Activated T-cell treated with anti-CD3 and anti-CD28 coated beads for 24 hours (primary cell): ENCODE measurements at places on chromosomes 1 and 21.
A peak's percentile ranks its signal among the peaks of the same experiment; 100 is the strongest.

- DNase-seq = no peak
Measured at GRCh38 chr1:190563230-190563629, 85.6 kb upstream of the BRINP3 start.

- no peak for DNase-seq
Measured at GRCh38 chr1:187157115-187157514, 328.4 kb downstream of the PLA2G4A start.

GRCh38 chr1:16254263-16254928 lies 17.4 kb upstream of the CPLANE2 start:
- no peak for DNase-seq

DNA sequence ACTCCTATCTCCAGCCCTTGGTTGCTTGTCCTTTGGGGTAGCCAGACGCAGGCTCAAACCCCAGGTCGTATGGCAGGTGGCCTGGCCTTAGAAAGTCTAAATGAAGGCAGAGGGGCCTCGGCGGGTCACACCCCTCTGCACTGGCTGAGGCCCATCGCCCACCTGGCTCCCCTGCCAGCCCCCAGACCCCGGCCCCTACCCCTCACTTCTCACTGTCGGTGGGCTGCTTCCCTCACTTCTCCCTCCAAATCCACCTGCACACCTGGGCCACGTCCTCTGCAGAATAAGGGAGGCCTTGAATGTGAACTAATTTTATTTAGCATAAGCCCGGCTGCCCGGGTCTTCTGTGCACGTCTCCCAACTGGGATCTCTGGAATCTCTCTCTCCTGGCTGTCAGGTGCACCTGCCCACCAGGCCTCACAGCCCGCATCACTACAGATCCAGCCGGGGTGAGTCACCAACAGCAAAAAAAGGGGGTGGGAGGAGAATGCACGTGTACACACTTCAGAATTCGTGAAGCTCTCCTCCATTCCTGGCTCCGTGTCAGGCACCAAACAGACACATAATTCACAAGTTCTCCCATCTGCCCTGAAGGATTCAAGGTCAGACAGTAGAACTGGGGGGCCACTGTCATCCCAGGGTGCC lies 107.5 kb upstream of the SIM2 start:
- no peak for DNase-seq

- DNase-seq = no peak
Measured at GRCh38 chr1:20367626-20368025, 77.0 kb downstream of the VWA5B1 start.

GRCh38 chr1:42756956-42757891 lies 9.6 kb downstream of the P3H1 start:
- DNase-seq = no peak

GRCh38 chr1:39407896-39408640 lies 83.4 kb upstream of the BMP8A start:
- DNase-seq = no peak

- no peak for DNase-seq
Measured at GRCh38 chr1:54167422-54168139, 14.8 kb upstream of the CDCP2 start.

GRCh38 chr21:19076031-19076430 lies 672.4 kb upstream of the TMPRSS15 start:
- no peak for DNase-seq

DNA sequence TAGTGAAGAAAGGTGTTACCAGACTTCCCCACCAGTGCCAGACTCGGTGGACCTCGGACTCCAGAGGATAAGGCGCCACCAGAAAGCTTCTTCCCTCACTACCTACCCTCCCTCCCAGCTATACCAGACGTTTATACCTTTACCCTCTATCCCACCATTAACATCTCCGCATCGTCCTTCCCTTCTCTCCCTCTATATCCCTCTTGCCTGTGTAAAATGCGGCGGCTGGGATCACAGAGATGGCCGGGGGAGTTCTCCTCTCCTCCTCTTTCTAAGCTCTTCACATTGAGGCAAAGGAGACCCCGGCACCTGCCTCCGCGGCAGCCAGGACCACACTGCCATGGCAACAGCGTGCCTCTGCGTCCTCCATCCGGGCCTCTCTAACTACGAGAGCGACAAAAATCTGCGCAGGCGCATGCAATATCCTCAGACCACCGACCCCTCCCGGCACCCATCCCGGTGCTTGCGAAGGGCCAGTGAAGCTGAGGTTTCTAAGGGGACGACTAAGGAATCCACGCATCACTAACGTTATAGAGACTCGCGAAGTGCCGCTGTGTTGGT lies at the start of gene CCDC181:
CCDC181 (minus strand) TSS at position 394 of the 561 bp plus-strand sequence. CDS start 2,547 bp downstream, outside the sequence.
- DNase-seq = peak; percentile 48

- no peak for DNase-seq
Measured at GRCh38 chr1:48215222-48215621, 7.3 kb upstream of the SLC5A9 start.

GRCh38 chr1:224745924-224746323 lies 129.8 kb downstream of the CNIH3 start:
- no peak for DNase-seq

- DNase-seq = no peak
Measured at GRCh38 chr21:36668713-36669112, 30.2 kb upstream of the SIM2 start.

DNA sequence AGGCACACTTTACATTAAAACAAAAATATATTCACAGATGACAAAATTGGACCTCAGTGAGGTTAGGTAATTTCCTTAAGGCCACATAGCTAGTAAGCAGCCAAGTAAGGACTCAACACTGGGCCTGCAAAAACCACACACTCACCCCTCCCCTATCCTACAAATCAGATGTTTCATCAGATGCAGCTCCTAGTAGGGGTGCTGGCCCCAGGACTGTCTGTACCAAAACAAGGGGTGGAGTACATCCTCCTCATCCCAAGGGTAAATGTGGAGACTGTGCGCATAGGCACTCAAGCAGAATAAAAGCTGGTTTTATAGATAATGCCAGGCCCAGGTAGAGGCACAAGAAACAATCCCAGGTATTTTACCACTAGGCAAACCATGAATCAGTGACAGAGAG lies 25.7 kb downstream of the URB1 start:
- DNase-seq = no peak

- DNase-seq = peak; percentile 11
Measured at GRCh38 chr1:7207875-7208646, 422.8 kb downstream of the CAMTA1 start.
